ENCODE measurements at places on chromosomes 6 and 20.

GRCh38 chr20:50554694-50555579 lies 44.8 kb downstream of the PTPN1 start:
- peaks cover 31% of the 10 kb centered on the region for H3K36me3 ChIP-seq
- H3K27ac ChIP-seq: no peak overlapping the region
- H3K4me1 ChIP-seq: peaks cover 15% of the 10 kb centered on the region
- DNase-seq: no peak

- no peaks in the 10 kb centered on the region for H3K4me1 ChIP-seq
- peaks cover 9% of the 10 kb centered on the region for H3K36me3 ChIP-seq
- DNase-seq: no peak
- no peak overlapping the region for H3K27ac ChIP-seq
- H3K27me3 ChIP-seq: no peaks in the 10 kb centered on the region
Observed at GRCh38 chr6:129593233-129593564, 116.8 kb downstream of the ARHGAP18 start.

GRCh38 chr6:4209196-4209595 lies 73.8 kb upstream of the ECI2 start:
- H3K27me3 ChIP-seq: peaks cover 14% of the 10 kb centered on the region
- H3K27ac ChIP-seq: no peak overlapping the region
- peaks cover 1% of the 10 kb centered on the region for H3K36me3 ChIP-seq
- DNase-seq: no peak
- no peak overlapping the region for H3K4me3 ChIP-seq
- peaks cover 7% of the 10 kb centered on the region for H3K4me1 ChIP-seq

- H3K4me3 ChIP-seq: no peak overlapping the region
- no peaks in the 10 kb centered on the region for H3K4me1 ChIP-seq
- no peaks in the 10 kb centered on the region for H3K36me3 ChIP-seq
- no peak overlapping the region for H3K27ac ChIP-seq
- H3K27me3 ChIP-seq: peaks cover 9% of the 10 kb centered on the region
Observed at GRCh38 chr20:48897305-48898010, 24.1 kb upstream of the ARFGEF2 start.

DNA sequence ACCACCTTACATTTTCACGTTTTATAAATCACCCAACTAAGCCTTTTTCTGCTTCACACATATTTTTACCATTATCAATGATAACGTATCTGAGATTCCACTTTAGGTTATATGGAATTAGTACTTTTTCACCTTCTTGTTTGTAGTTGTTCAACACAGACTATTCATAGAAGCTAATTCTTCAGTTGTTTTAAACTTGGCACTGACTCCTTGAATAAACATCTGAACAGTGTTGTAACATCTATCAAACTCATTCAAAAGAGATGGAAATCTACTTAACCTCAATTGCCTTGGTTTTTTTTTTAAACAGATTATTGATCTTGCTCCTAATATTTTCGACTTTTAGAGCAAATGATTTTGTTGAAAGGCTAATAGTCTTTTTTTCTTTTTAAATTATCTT lies 34.2 kb downstream of the PTPRA start:
- H3K27me3 ChIP-seq: no peaks in the 10 kb centered on the region
- no peak for DNase-seq
- no peaks in the 10 kb centered on the region for H3K4me1 ChIP-seq
- no peak overlapping the region for H3K27ac ChIP-seq
- H3K36me3 ChIP-seq: peaks cover 8% of the 10 kb centered on the region

DNA sequence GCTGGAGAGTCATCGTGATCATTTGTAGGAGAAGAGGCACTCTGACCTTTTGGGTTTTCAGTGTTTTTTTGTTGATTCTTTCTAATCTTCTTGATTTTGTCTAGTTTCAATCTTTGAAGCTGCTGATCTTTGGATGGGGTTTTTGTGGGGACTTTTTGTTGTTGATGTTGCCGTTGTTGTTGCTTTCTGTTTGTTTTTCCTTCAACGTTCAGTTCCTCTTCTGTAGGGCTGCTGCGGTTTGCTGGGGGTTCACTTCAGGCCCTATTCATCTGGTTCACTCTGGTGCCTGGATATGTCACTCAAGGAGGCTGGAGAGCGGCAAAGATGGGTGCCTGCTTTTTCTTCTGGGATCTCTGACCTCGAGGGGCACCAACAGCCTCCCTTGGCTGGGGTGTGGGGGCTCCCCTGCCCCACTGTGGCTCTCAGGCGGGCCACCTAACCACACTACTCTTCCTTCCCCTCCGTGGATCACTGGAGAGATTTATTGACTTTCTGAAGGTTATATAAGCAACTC lies 21.5 kb upstream of the TMEM244 start:
- no peak for DNase-seq
- no peak overlapping the region for H3K4me3 ChIP-seq
- peaks cover 2% of the 10 kb centered on the region for H3K36me3 ChIP-seq

- H3K27ac ChIP-seq: peak overlapping the region; percentile 84
- H3K4me3 ChIP-seq: peak overlapping the region; percentile 77
- no peak for DNase-seq
- peaks cover 5% of the 10 kb centered on the region for H3K36me3 ChIP-seq
- peaks cover 11% of the 10 kb centered on the region for H3K4me1 ChIP-seq
- H3K27me3 ChIP-seq: peaks cover 2% of the 10 kb centered on the region
Observed at GRCh38 chr6:22954749-22955385, 385.5 kb downstream of the HDGFL1 start.

DNA sequence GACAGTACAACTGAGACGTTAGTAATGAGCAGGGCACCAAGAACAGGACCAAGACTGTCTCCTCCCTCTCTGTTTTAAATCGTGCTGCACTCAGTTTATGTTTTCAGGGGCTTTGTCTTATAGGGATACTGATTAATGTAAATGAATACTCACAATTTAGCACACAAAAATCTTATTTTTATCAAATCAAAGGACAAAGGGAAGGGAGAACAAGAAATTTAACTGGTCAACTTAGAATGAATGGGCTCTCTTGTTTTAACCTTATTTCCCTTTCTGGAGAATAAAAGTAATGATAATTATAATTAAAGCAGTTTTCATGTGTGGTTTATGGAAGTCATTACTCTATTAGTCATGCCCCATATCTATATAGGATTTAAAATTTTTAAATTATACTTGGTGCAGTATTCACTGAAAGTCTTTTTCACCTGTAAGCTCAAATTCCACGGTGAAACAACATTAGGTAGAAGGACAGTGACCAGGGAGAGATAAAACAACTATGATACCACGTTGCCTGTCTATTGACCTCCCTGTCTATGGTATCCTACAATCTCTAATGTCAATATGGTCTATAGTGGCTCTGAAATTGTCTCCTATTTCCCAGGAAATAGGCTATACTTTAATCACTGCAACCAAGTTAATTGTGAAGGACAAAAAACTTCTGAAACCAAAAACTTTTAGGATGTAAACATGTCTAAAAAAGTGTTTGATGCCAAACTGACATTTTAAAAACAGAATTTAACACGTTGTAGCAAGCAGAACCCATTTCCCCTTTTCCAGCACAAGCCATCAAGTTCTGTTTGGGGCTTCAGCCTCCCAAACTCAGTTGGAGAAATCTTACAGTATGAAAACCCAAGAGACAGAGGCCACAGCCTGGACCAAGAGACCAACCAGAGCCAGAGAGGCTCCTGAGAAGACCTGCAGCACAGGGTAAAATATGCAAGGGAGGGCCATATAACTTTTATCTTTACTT lies 15.0 kb downstream of the ELOVL5 start:
- DNase-seq: no peak
- H3K27me3 ChIP-seq: no peaks in the 10 kb centered on the region
- H3K36me3 ChIP-seq: peaks cover 21% of the 10 kb centered on the region

DNA sequence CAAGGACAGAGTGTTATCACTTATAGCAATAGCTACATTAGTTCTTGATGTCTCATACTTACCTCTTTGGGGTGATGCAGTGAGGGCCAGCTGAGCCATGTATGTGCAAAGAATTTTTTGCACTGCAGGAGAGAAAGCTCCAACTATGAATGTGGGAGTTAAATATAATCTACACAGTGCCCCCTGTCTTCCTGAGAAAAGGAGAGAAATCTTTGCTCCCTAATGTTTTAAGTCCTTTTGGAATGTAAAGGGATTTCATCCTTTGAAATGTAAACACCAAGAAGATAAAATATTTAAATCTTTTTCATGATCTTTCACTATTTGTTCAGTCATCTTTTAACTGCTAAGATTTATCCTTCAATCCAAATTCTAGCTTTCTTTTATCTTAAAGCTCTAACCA lies 822.1 kb downstream of the TENT5A start:
- H3K4me1 ChIP-seq: no peaks in the 10 kb centered on the region
- no peaks in the 10 kb centered on the region for H3K36me3 ChIP-seq
- no peaks in the 10 kb centered on the region for H3K27me3 ChIP-seq
- no peak overlapping the region for H3K4me3 ChIP-seq
- no peak for DNase-seq
- H3K27ac ChIP-seq: no peak overlapping the region

DNA sequence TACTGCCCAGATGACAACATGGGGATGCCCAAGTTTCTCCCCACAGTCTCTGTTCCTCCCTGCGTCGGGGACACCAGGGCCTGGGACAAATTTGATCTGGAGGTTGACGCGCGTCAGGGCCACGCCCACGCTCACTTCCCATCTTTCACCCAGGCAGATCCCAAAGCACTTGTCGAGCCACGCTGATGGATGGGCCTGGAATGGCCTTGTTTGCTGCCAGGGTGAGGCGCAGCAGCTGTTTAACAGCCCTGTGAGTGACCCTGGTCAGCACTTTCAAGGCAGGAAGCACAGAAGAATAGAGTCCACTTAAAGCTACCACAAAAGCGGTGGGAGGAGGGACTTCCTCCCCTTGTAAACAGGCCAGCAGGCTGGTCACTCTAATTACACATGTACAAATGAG lies 324.7 kb upstream of the JARID2 start:
- no peak overlapping the region for H3K4me3 ChIP-seq
- H3K27me3 ChIP-seq: peaks cover 2% of the 10 kb centered on the region
- no peak for DNase-seq
- H3K4me1 ChIP-seq: no peaks in the 10 kb centered on the region
- H3K36me3 ChIP-seq: no peaks in the 10 kb centered on the region
- no peak overlapping the region for H3K27ac ChIP-seq

- H3K4me1 ChIP-seq: peaks cover 66% of the 10 kb centered on the region
- peak; percentile 62 for DNase-seq
- peaks cover 51% of the 10 kb centered on the region for H3K36me3 ChIP-seq
- no peaks in the 10 kb centered on the region for H3K27me3 ChIP-seq
- peak overlapping the region; percentile 90 for H3K27ac ChIP-seq
- peak overlapping the region; percentile 63 for H3K4me3 ChIP-seq
Observed at GRCh38 chr6:149128489-149129145, 188.9 kb upstream of the TAB2 start.

- H3K4me1 ChIP-seq: peaks cover 19% of the 10 kb centered on the region
- H3K36me3 ChIP-seq: peaks cover 9% of the 10 kb centered on the region
- H3K27me3 ChIP-seq: no peaks in the 10 kb centered on the region
Observed at GRCh38 chr20:6007094-6007528, 46.7 kb downstream of the LRRN4 start.

GRCh38 chr20:38158701-38159351 lies 6.2 kb downstream of the TGM2 start:
- H3K27ac ChIP-seq: no peak overlapping the region
- no peaks in the 10 kb centered on the region for H3K36me3 ChIP-seq
- H3K4me1 ChIP-seq: peaks cover 6% of the 10 kb centered on the region
- H3K4me3 ChIP-seq: no peak overlapping the region

DNA sequence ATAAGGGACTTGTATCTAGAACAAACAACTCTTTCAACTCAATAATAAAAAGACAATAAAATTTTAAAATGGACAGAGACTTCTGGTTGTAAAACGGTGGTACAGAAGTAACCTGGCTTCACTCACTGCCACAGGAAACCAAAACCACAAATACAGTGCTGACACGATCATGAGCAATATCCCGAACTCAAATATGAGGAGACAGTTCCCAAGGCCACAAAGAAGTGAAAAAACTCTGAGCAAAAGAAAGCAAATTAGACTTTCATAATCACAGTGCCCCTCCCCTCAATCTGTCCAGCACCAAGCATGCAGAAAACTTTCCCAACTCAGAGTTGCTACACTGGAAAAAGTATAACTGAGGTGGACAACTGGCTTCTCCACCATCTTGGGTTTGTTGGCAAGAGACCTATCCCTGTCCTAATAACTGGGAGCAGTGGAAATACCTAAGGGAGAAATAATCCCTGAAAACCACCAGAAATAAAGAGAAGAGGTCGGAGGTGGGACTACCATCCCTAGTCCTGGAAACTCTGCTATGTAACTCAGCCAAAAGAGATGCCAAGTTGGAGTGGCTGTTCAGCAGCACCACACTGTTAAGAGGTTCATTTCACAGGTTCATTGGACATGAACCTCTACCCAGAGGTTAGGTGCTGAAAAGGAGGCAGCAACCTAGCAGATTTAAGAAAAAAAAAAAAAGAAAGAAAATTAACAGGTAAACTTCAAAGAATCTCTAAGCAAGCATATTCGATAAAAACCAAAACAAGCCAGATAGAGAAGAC lies 55.5 kb downstream of the REV3L start:
- H3K4me1 ChIP-seq: peaks cover 17% of the 10 kb centered on the region
- DNase-seq: no peak
- H3K4me3 ChIP-seq: peak overlapping the region; percentile 58
- peaks cover 33% of the 10 kb centered on the region for H3K36me3 ChIP-seq

DNA sequence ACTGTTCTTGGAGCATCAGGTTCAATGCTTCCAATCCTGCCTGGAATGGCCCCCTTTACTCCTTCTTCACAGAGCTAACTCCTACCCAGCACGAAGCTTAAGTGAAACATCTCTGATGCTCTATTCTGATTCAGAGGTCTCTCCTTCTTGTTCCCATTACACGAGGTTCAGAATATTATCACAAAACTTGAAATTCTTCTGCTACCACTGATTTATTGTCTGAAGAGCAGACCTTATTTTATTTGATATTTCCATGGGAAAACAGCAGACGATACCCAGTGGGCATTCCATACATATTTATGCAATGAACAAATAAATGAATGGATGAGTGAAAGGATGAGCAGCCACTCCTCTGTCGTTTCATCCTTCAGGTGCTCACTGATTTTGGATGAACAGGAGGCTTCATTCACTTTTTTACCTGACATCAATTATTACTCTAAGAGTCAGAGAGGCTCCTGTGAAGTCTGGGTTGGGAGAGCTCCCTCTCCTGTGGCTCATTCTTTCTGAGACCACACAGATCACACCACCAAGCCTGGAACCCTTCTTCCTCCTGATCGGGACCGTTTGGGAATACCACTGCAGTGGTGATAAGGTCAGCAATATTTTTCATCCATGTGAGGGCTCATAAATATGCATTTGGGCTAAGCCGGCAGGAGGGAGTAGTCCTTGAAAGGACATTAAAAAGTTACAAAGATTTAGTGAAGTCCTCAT lies 25.8 kb downstream of the SMLR1 start:
- no peak for DNase-seq
- H3K27me3 ChIP-seq: no peaks in the 10 kb centered on the region
- H3K27ac ChIP-seq: no peak overlapping the region
- H3K4me1 ChIP-seq: peaks cover 10% of the 10 kb centered on the region
- H3K36me3 ChIP-seq: no peaks in the 10 kb centered on the region

- DNase-seq: no peak
- no peaks in the 10 kb centered on the region for H3K27me3 ChIP-seq
- H3K36me3 ChIP-seq: peaks cover 25% of the 10 kb centered on the region
- H3K4me1 ChIP-seq: peaks cover 36% of the 10 kb centered on the region
- H3K4me3 ChIP-seq: peak overlapping the region; percentile 91
Observed at GRCh38 chr6:30688569-30688968, 2.1 kb upstream of the PPP1R18 start.

GRCh38 chr6:37150314-37150713 lies 19.6 kb upstream of the PIM1 start:
- no peak overlapping the region for H3K27ac ChIP-seq
- no peaks in the 10 kb centered on the region for H3K36me3 ChIP-seq
- peaks cover 2% of the 10 kb centered on the region for H3K4me1 ChIP-seq
- H3K27me3 ChIP-seq: peaks cover 13% of the 10 kb centered on the region
